ENCODE measurements at places on chromosomes 13 and 19.

- DNase-seq, result no peak
Measured at GRCh38 chr13:93066187-93066586, 160.4 kb upstream of the GPC6 start.

DNA sequence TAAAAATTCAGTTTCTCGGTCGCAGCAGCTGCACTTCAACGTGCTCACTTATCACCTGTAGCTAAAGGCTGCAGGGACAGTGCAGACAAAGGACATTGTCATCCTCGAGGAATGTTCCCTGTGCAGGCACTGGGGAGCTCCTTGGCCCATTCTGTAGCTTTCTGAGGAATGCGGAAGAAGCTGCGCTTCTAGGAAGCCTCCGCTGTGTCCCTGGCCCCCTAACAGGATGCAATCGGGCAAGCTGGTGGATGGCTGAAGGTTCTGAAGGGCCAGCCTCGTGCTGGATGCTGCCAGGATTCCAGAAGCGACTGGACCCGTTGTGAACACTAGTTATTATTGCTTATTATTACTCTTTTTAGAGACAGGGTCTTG is 8.1 kb downstream of the ANO8 start:
- DNase-seq, result no peak

- peak; percentile 63 for DNase-seq
Measured at GRCh38 chr19:13764821-13765394, 586 bp downstream of the MRI1 start.

DNA sequence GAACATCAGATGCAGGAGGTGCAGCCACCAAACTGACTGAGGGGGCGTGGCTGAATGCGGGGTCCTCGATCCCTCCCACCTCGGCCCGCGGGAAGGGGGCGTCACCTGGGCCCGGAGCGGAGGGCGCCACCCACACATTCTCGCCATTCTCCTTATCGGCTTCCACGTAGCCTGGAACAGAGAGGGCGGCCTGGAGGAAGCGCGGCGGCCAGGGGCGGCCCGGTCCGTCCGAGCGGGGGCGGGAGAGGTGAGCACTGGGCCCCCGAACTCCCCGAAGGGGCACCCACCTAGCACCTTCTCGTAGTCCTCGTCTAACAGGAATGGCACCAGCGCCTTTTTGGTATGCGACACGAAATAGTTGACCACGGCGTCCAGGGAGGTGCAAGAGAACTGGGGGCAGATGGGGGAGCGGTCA is 11.8 kb downstream of the STAP2 start:
- no peak for DNase-seq

GRCh38 chr19:3958836-3959765 is 11.8 kb downstream of the DAPK3 start:
- DNase-seq, result no peak

DNA sequence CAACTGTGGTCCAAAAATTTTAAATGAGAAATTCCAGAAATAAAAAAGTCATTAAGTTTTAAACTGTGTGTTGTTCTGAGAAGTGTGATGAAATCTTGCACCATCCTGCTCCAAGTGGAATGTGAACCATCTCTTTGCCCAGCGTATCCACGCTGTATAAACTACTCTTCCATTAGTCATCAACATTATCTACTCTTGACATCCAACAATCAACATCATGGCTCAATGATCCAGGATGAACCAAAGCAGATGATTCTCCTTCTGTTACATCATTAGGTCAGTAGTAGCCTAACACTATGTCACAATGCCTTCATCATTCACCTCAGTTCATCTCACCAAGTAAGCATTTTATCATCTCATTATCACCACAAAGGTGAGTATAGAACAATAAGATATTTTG is 55.3 kb downstream of the SUCLA2 start:
- DNase-seq, result no peak

DNA sequence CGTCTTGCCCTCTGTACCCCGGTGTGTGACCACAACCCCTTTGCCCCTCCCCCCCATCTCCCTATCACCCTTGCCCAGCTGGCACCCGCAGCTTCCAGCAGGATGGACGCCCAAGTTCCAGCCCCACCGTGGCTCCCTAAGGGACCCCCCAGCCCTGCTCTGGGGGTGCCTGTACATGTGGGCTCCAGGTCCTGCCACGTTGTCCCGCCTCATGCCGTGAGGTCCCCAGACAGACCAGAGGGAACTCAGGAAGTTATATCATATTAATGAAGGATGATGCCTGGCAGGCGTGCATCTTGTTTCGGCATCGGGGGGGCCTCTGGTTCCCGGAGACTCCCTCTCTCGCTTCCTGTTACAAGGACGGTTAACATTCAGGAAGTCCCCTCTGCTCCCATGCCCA is 1.6 kb upstream of the PTGIR start:
- DNase-seq, result no peak

DNA sequence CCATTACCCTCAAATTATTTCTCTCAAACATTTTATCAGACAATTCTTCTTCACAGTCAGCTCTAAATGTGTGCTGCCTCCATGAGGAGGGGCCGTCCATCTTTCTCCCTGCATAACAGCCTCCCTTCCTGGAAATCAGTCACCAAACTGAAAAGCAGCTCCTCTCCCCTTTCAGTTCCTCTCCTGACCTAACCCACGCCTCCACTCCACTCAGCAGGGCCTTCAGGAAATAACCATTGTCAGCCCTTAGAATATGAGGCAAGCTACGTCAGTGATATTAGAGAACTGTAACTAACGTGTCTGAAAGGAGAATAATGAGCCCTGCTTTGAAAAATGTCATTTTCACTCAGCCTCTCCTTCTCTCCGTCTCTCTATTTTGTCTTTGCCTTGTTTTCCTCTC is 116.2 kb downstream of the OLFM4 start:
- no peak for DNase-seq

DNA sequence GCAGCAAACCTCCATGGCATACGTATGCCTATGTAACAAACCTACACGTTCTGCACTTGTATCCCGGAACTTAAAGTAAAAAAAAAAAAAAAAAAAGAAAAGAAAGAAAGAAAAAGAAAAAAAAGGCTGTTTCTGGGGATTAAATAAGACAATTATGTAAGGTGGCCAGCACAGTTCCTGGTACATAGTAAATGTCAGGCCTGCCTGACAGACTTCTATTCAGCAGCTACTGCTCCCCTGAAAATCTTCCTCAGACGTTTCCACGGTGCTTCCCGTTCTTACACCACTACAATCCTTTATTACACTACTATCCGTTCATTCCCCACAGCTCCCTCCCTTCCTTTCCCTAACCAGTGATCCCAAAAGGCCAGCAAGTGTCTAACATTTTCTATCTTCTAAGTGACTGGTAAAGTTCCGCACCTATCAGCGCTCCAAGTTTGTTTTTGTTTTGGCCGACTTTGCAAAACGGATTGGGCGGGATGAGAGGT is 636 bp upstream of the RB1 start:
- no peak for DNase-seq

DNA sequence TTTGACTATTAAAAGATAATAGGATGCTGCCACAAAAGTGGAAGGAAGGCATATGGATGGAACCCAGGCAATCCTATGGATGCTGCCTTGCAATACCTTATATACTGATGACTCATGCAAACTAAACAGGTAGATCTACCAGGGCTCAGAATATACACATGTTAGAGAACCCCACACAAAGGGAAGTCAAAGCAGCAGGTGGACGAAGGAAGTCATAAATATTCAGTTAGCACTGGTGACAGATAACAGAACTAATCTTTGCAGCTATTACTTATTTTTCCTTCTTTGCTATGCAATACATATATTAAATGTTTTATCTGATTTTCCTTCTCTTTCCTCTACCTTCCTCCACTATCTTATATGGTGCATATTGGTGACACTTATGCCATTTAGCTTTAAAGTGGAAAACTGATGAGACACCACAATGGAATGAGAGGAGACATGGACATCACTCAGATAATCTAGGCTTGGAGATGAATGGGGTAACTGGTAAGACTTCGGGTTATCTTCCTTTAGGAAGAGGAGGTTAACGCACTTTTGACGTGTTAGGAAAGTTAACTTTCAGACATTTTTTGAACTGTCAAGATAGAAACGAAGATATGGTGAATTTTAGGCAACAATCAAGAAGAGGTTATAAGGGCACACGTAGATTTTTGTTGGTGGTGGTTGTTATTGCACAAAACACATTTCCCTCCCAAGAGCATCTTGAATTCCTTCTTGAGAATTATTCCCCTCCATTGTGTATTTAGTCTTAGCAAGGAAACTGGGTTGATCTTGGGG is 39.8 kb upstream of the MBNL2 start:
- no peak for DNase-seq

GRCh38 chr13:42405665-42406390 is 133.9 kb downstream of the AKAP11 start:
- DNase-seq, result no peak

DNA sequence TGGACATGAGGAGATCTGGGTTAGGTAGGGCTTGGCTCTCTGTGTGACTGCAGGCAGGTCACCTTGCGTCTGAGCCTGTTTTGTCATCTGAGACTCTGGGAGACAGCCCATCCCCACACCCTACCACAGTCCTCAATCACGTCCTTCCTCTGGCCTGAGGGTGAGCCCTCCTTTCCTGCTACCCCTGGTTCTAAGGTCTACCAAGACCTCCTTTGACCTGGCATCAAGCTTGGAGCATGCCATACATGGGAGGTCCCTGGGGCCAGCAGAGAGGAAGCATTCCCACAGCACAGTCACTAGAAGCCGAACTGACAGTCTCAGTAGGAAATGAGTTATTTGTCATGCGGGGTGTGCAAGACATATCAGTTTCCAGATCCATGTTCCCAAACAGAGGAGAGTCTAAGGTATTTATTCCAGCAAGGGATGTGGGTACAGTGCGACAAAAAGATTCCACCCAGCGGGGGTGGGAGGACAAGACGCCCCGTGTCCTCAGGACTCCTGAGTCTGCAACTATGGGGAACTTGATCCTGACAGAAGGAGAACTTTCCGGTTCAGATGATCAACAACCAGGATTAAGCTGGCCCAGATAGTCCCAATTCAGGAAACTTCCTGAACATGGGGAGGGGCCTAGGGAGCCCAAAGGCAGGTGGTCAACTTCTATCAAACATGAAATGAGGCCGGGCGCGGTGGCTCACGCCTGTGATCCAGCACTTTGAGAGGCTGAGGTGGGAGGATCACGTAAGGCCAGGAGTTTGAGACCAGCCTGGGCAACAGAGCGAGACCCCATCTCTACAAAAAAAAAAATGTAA is 9.5 kb downstream of the ARRDC2 start:
- DNase-seq, result no peak

DNA sequence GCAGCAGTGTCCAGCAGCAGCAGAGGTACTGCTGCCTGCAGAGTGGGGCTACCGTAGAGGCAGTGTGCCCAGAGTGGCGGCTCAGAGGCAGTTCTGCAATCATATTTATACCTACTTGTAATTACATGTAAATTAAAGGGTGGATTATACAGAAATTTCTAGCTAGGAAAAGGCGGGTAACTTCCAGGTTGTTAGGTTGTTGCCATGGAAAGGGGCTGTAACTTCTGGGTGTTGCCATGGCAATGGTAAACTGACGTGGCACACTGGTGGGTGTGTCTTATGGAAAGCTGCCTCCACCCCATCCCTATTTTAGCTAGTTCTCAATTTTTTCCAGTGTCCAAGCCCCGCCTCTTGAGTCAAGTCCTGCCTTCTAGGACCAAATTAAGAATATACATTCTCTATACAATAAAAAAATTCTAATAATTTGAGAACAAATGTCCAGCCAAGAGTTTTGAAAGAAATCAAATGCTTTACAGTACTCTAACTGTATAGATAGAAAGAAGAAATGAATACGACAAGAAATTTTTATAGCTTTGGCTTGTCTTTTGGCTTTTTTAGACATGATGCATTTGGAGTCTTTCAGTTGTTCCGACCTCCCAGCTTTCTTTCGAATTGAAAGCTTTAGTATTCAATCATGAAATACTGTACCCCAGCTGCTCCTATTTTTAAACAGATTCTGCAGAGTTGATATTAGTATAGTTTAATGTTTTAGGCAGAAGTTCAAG is 816.6 kb downstream of the DIAPH3 start:
- DNase-seq, result no peak

DNA sequence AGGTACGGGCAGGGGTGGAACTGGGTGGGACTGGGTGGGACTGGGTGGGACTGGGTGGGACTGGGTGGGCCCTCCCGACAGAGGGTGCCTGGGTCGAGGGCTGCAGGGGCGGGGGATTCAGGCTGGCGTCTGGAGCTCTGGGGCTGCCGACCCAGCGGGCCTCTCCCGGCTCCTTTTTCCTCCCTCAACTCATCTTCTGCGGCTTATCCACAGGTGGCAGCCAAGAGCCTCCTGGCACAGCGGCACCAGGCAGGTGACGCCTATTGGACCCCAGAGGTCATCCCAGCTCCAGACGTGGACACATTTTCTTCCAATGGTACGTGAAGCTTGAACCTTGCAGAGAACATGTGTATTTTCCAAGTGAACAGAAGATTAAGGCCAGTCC is 533 bp downstream of the ZNF544 start:
- DNase-seq, result peak; percentile 34

- DNase-seq, result no peak
Measured at GRCh38 chr13:27534981-27535380, 84.6 kb upstream of the MTIF3 start.

GRCh38 chr13:49497272-49497671 is 1.5 kb downstream of the PHF11 start:
- DNase-seq, result no peak

DNA sequence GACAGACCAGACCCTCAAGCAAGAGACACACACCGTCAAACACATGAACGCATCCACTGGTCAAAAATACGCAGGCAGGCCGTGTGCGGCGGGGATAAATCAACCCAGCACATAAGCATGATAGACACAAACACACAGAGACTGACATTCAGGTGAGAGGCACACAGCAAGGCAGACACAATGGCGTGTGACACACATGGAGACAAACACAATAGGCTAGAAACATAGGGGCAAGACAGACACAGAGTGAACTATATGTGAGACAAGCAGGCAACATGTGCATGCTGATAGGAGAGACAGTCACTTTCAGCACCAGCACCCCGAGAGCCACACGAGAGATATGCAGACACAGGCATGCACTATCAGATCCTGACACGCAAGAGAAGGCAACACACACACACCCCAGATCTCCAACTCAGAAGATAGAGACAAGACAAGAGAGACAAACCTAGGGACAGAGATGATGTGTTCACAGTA is 6.9 kb upstream of the JUNB start:
- DNase-seq, result no peak

DNA sequence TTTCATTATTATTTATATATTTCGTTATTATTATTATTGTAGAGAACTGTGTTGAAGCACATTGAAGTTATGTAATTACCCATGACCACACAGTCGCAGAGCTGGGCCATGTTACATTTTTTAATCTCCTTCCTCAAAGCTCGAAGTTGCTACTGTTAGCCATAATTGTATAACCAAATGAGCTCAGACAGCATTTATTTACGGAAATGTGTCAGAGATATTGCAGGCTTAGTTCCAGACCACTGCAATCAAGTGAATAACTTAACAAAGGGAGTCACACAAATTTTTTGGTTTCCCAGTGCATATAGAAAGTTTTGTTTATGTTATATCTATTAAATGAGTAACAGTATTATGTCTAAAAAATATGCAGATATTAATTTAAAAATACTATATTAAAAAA is 147.1 kb upstream of the SLITRK1 start:
- no peak for DNase-seq

- DNase-seq, result no peak
Measured at GRCh38 chr19:44566984-44567383, 37.5 kb upstream of the CEACAM20 start.
